ENCODE measurements at places on chromosomes 7 and 10. TPM values are rescaled to one million over a fixed set of nuclear protein-coding genes. Genes with fewer than 3 reads are reported as not detected.

DNA sequence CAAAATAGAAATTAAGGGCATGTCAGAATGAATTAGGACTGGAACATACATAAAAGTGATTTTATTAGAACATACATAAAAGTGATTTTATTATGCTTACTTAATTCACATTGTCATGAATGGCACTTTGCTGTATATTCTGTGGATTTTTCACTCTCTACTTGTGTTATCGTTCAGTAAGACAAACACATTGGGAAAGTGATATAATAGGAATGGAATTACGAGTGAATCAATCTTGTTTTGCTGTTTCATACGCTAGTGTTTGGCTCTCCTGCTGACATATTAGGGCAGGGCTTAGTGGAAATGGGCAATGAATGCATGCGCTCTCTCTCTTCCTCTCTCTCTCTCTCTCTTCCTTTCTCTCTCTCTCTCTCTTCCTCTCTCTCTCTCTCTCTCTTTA lies 561.1 kb downstream of the ACTR3B start:
- no peak for DNase-seq

DNA sequence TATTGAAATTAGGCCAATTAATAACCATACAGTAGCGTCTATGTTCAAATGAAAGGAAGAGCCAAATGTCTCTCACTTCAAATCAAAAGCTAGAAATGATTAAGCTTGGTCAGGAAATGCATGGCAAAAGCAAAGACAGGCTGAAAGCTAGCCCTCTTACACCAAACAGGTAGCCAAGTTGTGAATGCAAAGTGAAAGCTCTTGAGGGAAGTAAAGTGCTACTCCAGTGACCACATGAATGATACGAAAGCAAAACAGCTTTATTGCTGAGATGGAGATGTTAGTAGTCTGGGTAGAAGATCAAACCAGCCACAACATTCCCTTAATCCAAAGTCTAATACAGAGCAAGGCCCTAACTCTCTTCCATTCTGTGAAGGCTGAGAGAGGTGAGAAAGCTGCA lies 123.8 kb downstream of the TEX36 start:
- DNase-seq = no peak

DNA sequence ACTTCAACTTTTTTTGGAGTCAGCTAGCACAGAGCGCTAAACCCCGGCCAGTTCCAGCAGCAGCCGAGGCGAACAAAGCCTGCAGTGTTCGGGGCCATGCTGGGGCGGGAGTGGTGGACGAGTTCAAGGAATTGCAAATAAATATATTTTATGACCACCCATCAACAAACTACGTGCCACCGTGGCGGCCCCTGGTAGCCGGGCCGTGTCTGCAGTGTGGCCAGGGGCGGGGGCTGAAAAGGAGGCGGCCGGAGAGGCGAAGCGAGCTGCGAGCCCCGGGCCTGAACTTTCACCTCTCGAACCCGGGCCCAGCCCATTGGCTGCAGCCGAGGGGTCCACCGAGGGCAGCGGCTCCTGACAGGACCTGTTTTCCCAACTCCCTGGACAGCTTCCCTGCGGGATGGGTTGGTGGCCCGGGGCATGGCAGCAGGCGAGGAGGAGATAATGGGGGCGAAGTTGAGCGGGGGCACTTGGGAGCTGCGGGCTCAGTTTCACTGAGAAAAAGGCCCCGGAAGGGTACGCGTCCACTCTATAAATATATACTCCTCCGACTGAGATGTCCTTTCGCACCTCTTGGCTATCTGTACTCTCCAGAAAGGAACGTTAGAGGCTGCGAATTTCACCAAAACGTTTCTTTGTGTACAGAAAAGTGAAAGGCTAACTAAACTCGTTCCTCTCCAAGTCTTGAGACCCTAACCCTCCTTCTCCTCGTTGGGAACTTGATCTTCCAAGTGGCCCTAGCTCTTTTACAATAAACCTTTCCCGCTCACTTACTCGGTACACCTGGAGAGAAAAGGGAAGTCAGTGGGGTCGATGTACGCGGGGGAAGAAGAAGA lies 164.6 kb upstream of the PPP1R3A start:
- peak; percentile 47 for DNase-seq

GRCh38 chr7:148481971-148482626 lies 108.5 kb upstream of the C7orf33 start:
- no peak for DNase-seq

DNA sequence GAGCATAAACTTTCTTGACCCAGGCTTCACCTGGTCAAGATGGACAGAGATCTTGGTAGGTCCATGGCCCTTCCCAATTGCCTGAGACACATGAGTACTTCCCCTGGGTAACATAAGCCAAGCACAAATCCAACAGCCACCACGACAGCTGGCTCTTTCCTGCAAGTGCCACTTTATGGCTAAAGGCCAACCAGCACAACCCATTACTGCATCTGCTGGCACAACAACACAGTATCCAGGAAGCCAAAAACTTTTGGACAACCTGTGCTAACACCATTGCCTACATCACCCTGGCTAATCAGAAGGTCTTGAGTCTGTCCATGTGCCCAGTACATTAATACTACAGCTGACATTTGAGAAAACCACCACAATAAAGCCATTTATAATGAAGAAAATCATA lies 548.0 kb upstream of the SEMA3D start:
- DNase-seq = no peak

GRCh38 chr7:149289856-149290255 lies 27.9 kb downstream of the ZNF783 start:
- DNase-seq = no peak

The IQUB gene
- 0.32 TPM for total RNA-seq

The HYAL4 gene
- not detected for total RNA-seq

The NANOS1 gene
- 8.7 TPM for total RNA-seq

Data from left ventricle myocardium superior (tissue), 1 donor.